T-helper 2 cell treated with Interferon-gamma antibody and Interleukin-4, amounts not matched to agents 100 ng/mL and 5 ng/mL, for 36 hours (primary cell): ENCODE measurements at places on chromosomes 1 and 21. TPM values are rescaled to one million over a fixed set of nuclear protein-coding genes. Genes with fewer than 3 reads are reported as not detected.

The RAVER2 gene
- 0.52 and 0.70 TPM in 2 replicates for total RNA-seq

The RPTN gene
- not detected in 2 replicates for total RNA-seq

The LRRN2 gene
- not detected in 2 replicates for total RNA-seq

The GIPC2 gene
- 0.05 and 0.07 TPM in 2 replicates for total RNA-seq

The CEP104 gene
- 43.0 and 44.7 TPM in 2 replicates for total RNA-seq

The VHLL gene
- total RNA-seq = 0.30 and 0.34 TPM in 2 replicates

The LCE2C gene
- not detected in 2 replicates for total RNA-seq

The PPM1J gene
- 0.16 and 0.32 TPM in 2 replicates for total RNA-seq

The RSPO1 gene
- not detected in 2 replicates for total RNA-seq

The OR2L5 gene
- not detected in 2 replicates for total RNA-seq

The PPIAL4G gene
- total RNA-seq = 0.41 and 0.68 TPM in 2 replicates

The LRRC7 gene
- 0.05 and 0.16 TPM in 2 replicates for total RNA-seq

The CIART gene
- 1.3 and 1.5 TPM in 2 replicates for total RNA-seq

The VTCN1 gene
- not detected in 2 replicates for total RNA-seq

The SERTAD4 gene
- not detected in 2 replicates for total RNA-seq

The ARHGAP30 gene
- 266 and 271 TPM in 2 replicates for total RNA-seq

The PLA2G2D gene
- not detected in 2 replicates for total RNA-seq

The RPE65 gene
- not detected in 2 replicates for total RNA-seq

The MMEL1 gene
- 0.95 and 1.2 TPM in 2 replicates for total RNA-seq

The SLFNL1 gene
- 0.20 and 0.27 TPM in 2 replicates for total RNA-seq

The IFNLR1 gene
- 2.5 and 2.7 TPM in 2 replicates for total RNA-seq

The SEMA4A gene
- total RNA-seq = 10.5 and 12.4 TPM in 2 replicates

The GFI1 gene
- total RNA-seq = 87.5 and 92.9 TPM in 2 replicates

The DIO1 gene
- total RNA-seq = not detected in 2 replicates
